CD14-positive monocyte (primary cell): ENCODE measurements at places on chromosomes 16 and 17. TPM values are rescaled to one million over a fixed set of nuclear protein-coding genes. Genes with fewer than 3 reads are reported as not detected.

TNFRSF17 gene
- 0.26 TPM for polyA plus RNA-seq

TBC1D3B gene
- not detected for polyA plus RNA-seq

OR1F1 gene
- polyA plus RNA-seq = not detected in 2 replicates

ADAD2 gene
- not detected for polyA plus RNA-seq

HSD17B1 gene
- polyA plus RNA-seq = 0.27 TPM

PRDM7 gene
- polyA plus RNA-seq = not detected

CHRNE gene
- 6.1 and 12.6 TPM in 2 replicates for polyA plus RNA-seq

CDT1 gene
- 0.07 TPM for polyA plus RNA-seq
